ENCODE measurements at places on chromosomes 13 and 19.

DNA sequence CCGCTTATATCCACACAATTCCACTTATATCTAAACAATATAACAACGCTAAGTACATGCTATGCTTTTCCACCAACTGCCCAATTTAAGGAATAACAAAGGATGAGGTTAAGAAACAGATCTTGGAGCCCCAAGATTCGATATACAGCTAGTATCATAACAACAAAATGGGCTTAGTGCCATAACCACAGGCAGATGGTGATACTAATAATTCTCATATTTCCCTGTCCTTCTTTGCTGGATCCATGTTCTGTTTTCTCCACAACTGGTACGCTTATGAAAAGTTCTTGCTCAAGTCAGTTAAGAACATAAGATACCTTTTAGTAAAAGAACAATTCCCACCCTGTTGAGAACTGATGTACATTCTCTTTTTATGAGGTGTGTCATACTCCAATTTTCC, 33.9 kb downstream of the CAB39L start:
- no peak for DNase-seq

- DNase-seq: no peak
Observed at GRCh38 chr19:18340990-18341868, 831 bp downstream of the PGPEP1 start.

DNA sequence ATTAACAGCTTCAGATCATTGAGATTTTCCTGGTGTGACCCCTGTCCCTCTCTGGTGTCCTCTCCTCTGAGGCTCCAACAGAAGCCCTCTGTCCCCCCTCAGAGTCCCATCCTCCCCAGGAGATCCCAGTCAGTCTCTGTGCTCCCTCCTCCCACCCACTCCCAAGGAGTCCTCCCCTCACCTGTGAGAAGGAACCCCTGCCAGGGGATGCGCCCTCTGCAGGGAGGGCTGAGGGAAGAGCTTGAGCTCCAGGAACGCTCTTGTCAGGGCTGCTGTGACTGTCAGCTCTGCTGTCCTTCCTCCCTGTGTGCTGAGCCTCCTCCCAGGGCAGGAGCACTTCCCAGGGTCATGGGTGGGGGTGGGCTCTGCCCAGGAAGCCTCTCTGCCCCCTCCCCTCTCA, 33.2 kb downstream of the CEACAM8 start:
- DNase-seq: no peak

- no peak for DNase-seq
Observed at GRCh38 chr19:38417544-38418506, 8.2 kb downstream of the RASGRP4 start.

DNA sequence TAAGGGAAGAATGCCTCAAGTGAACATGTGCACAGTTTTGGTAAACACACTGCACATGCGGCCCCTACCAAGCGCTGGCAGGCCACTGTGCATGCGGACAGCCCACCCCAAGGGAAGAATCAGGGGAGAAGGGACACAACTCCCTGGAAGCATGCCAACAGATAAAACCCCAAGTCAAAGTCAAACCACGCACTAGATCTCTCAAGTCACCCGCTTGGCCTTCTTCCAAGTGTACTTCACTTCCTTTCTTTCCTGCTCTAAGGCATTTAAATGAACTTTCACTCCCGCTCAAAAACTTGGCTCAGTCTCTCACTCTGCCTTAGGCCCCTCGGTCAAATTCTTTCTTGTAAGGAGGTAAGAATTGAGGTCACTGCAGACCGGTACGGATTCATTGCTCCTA, 4.6 kb upstream of the RFXAP start:
- no peak for DNase-seq

- no peak for DNase-seq
Observed at GRCh38 chr13:44507639-44508038, 68.5 kb downstream of the TSC22D1 start.

DNA sequence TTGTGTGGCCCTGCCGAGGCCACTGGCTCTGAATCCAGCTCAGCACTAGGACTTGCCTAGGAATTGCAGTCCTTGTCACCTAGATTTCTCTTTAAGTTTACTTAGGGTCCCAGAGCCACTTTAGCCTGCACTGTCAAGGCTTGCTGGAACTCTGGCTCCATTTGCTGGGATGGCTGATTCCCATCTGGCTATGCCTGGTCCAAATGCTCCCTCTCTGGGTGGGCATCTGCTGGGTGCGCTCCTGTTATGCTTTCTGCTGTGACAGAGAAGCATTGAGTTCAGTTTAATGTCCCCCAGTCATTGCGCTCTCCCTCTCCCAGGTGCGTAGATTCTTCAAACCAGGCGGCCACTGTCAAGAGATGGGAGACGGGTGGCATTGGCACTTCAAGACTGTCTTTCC, 102.2 kb downstream of the MTUS2 start:
- DNase-seq: no peak

- DNase-seq: no peak
Observed at GRCh38 chr13:26255691-26256277, 1.9 kb downstream of the CDK8 start.

DNA sequence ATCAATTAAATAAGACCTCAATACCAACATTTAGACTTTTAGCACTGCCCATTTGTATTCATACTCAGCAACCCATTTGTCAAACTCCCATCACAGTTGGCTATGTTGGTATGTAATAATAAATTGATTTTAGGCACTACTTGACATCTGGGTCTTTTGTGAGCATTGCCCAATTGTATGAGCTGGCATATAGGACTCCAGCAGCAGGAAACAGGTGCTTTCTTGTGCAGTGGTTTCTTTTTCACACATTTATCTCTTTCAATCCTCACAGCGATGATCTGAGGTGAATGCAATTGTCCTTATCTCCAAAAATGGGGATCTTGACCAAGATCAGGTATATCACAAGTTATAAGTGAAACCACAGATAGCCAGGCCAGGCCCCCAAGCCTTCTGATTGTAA, 96.9 kb upstream of the OXGR1 start:
- DNase-seq: no peak

DNA sequence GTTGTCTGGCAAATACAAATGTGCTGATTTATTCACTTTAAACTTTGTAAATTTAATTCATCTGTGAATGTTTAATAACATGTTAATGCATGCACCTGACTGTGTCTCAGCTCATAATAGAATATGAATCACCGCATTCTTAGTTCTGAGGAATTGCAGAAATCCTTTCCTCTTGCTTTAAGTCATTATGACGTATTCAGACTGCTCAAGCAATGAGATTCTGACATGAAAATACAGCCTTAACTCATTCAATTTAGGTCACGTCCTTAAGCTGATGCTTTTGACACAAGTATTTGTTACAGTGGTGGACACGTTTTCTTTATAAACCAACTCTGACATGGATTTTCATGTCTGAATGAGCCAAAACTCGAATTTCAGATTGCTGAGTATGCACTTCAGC, 541.0 kb upstream of the KLF12 start:
- no peak for DNase-seq

- no peak for DNase-seq
Observed at GRCh38 chr19:5001615-5002014, 32.7 kb downstream of the KDM4B start.

GRCh38 chr19:52691215-52691610, 43.6 kb downstream of the ZNF611 start:
- DNase-seq: no peak

- DNase-seq: no peak
Observed at GRCh38 chr19:51327066-51328001, 14.6 kb downstream of the VSIG10L start.

- DNase-seq: no peak
Observed at GRCh38 chr19:3760871-3761361, 576 bp downstream of the APBA3 start.

DNA sequence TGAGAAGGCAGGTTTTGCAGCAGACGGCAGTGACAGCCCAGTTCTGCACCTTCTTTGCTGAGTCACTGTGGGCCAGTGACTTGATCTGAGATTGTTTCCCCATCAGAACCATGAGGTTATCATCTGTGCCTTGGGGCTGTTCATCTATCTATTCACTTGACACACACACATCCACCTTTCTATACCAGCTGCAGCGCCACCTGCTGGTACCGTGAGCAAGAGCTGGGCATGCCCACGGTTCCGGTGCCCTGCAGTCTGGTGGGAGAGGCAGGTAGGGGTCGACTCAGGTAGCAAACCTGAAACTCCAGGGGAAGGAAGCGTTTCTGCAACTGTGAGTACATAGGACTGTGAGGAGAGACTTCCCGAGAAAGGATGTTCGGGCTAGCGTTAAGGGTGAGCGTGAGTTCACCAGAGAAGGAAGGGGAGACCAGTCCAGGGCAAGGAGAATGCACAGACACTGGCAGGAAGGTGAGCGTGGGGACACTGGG, 7.5 kb upstream of the LIN7B start:
- no peak for DNase-seq

- no peak for DNase-seq
Observed at GRCh38 chr13:98794498-98794897, 42.0 kb upstream of the SLC15A1 start.

DNA sequence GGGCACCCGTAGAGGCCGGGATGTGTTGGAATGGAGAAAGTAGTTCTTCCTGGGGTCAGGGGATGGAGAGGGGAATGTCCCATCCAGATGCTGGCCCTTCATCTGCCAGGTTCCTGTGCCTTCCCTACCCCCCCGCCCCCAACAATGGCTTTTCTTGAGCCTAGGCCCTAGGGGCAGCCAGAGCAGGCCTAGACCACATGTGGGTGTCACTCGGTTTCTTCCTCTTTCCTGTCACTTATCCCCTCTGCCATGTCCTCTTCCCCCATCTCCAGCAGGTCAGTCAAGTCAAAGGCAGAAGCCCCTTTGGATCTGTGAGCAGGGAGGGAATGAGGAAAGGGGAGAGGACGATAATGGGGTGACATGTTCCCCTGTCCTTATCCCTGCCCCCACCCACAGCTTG, 36.4 kb downstream of the LYL1 start:
- no peak for DNase-seq

DNA sequence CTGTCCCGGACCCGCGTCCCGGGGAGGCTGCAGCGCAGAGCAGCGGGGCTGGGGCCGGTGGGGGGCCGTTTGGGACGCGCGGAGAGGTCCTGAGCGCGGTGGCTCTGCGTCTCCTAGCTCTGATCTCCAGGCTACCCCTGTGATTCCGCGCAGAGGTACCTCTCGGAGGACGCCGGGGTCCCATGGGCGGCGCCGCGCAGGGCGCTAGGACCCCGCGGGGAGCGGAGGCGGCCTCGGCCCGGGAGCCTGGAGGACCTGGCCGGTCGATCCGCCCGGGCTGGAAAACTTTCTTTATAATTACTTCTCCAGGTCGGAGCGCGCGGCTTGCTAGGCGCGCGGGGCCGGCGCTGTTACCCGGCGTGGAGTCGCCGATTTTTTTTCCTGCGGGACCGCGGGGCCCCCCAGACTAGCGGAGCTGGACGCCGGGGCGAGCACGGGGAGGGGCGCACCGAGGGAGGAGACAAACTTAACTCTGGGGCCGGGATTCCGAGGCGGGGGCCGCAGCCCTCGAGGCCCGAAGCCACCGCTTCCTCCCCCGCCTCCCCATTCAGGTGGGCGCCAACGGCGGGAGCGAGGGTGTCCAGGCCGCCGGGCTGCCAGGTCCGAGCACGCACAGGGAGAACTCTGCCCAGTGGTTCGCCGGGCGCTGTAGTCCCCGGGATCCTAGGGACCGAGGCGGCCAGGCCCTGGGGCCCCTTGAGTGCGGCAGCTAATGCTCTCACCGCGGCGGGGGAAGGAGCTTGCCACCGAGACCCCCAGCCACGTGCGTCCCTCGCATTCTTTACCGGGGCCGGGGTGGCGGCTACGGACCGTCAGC, 848 bp upstream of the CEBPA start:
- DNase-seq: no peak

- DNase-seq: no peak
Observed at GRCh38 chr19:3095441-3096191, 1.5 kb downstream of the GNA11 start.

DNA sequence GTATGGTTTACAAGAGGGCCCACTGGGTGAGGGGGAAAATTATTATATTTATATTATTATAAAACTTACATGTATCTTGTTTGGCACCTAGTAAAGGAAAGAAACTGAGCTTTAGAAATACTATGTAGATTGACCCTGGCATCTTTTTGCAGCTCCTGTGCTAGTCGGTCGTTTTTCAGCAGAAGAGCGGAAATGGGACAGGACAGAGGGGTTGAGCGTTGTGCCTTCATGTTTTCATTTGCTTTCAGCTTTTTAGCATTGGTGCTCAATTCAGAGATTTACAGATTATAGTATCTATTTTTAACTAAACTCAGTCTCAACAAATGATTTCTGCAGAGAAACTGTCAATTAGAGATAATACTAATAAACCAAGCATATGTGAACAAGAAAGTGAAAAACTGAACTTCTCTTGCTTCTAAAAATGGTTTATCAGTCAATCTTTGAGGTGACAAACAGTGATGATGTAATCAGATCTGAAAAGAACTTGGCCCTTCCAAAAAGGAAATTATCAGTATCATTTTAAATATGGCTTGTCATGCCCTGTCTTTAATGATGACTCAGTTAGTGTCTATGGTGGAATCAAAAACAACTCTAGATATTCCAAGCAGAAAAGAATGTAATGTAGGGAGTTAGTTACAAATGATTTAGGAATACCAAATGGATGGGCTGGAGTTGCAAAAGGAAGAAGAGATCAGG, 56.9 kb upstream of the KCTD4 start:
- no peak for DNase-seq

DNA sequence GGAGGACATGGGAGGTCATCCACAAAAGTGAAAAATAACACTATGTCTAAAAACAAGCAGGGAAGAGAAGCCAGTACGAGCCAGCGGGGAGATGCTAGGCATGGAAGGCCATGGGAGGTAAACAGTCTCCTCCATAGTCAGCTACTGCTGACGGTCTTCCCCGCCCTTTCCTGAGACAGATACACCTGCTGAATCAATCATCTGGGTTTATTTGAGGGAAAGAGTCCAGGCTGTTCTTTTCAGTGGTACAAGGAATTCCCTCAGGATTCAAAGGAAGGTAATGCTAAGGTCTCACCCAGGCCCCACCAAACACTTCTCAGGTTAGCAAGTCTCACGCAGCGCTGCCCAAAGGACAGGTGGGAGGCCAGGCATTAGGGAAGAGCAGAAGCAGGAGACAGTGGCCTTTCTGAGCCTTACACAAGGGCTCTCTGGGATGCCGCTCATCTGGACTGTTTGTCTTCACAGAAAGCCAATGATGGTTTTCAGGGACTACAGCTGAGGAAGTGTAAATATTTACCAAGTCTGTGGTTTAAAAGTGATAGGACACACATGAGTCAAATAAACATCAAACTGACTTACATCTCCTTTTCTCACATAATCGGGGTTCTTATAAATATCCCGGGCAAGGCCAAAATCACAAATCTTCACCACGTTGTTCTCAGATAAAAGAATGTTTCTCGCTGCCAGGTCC, 173.9 kb downstream of the FLT1 start:
- DNase-seq: no peak
